ENCODE measurements at places on chromosomes 12 and 14. TPM values are rescaled to one million over a fixed set of nuclear protein-coding genes. Genes with fewer than 3 reads are reported as not detected.

DNA sequence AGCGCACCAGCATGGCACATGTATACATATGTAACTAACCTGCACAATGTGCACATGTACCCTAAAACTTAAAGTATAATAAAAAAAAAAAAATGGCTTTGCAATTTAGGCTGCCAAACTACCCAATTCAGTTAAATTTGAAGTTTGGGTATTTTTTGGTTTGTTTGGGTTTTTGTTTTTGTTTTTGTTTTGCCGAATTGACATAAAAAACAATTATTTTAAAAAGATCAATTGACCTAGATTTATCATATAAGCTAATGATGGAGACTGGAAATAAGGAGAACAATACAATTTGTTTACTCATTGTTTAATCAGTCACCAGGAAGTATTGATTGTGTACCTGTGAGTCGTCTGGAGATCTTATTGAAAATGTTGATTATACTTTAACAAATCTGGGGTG, 62.1 kb upstream of the GARIN2 start:
- no peak for DNase-seq

DNA sequence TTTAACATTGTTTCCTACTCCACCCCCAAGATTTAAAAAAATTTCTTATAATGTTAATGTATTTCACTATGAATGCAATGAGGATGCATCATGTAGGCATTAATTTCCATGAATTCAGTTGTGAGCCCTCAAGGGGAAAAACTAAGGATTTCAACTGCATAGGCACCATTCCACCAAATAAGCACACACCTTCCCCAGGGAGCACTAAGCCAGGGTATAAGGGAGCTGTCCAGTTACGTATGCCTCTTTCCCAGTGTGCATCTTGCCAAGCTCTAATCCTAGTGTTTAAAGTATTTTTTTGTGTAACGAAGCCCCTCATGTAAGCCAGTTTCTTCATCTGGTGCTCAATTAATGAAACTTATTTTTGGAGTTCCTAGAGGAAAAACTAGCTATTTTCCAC, 6.6 kb downstream of the FERMT2 start:
- DNase-seq: no peak

Gene LALBA
- not detected for total RNA-seq

DNA sequence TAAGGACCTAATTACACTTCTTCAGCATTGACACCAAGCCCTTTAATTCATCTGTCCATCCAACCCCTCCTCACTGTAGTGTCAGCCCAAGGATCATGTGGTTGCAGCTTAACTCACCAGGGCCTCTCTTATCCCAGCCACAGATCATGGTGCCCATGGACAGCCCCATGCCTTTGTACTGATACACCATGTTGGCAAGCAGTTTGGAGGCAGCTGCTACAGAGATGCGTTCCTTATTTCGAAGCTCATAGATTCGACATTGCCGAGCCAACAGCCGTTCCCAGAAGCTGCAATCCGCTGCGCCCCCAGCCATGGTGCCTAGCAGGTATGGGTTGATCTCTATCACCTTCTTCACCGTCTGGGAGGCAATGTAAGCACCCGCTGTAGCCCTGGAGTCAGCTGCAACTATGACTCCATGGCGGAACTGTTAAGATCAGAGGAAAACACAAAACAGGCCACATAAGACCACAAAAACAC, 1.4 kb downstream of the PSMB5 start:
- DNase-seq: no peak

GRCh38 chr12:12548713-12549112, 13.9 kb downstream of the DUSP16 start:
- no peak for DNase-seq

GRCh38 chr12:27319409-27319808, 13.2 kb upstream of the BMAL2 start:
- DNase-seq: peak; percentile 76

Gene FAM222A
- total RNA-seq: under 0.01 TPM

Gene MYH6
- not detected for total RNA-seq

DNA sequence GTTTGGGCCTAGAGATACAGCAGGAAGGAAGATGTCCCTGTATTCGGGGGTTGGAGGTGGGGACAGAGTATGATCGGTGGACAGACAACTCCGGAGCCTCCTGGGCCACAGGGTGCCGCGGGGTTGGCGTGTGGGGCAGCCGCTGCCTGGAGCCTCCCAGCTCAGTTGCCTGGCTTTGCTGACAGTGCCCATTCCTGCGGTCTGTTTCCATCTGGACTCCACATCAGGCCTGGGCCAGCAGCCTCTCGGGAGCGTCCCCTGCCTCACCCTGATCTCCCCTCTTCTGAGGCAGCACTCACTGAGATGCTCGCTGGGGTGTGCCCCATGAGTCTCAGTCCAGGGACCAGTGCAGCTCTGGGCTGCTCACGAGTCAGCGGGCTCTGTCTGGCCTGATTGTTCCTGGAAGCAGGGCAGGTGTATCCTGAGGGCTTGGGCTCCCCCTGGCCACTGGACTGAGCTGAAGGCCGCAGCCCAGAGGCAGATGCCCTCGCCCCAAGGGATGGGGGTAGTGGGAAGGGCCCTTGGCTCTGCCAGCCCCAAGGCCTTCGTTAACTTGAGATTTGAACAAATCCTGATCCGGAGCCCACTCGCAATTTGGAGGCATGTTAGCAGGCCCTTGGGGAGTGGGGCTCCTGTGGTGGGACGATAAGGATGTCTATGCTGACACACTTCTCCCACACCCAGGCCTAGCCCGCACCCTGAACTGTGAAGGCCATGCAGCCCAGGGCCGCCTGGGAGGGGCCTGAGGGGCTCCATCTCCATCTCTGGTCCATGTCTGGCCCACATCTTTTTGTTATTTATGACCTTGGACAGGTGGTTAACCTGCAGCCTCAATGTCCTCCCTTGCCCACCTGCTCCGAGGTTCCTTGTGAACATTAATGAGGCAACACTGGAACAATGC, 7.5 kb downstream of the HIP1R start:
- DNase-seq: no peak

GRCh38 chr12:112116232-112117060, 7.9 kb upstream of the NAA25 start:
- DNase-seq: no peak

GRCh38 chr12:110244829-110245228, 36.2 kb upstream of the ATP2A2 start:
- no peak for DNase-seq

DNA sequence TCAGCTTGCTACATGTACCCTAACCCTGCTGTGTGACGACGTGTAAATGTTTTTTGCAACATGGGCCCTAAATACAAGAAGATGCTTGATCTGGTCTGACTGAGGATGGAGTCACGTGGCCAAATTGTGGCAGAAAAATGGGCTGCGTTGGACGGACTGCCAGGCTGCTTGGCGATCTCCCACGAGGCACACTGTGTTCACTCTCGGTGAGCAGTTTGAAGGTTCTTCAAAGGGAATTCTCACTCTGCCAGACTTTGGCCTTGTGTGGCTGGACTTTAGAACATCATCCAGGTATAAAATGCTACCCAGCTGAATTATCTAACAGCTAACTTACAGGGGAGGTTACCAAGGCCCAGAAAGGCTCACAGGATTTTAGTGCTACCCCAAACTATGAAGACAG, 85.1 kb downstream of the KDM2B start:
- no peak for DNase-seq
